ENCODE measurements at places on chromosomes 1 and 21.

- DNase-seq, result no peak
These were observed 119.2 kb downstream of the PTPN14 start for GRCh38 chr1:214432245-214432644.

- DNase-seq, result no peak
These were observed 25.5 kb downstream of the ROR1 start for GRCh38 chr1:63799307-63799706.

GRCh38 chr1:168567007-168567406 is 9.4 kb upstream of the XCL1 start:
- DNase-seq, result no peak

DNA sequence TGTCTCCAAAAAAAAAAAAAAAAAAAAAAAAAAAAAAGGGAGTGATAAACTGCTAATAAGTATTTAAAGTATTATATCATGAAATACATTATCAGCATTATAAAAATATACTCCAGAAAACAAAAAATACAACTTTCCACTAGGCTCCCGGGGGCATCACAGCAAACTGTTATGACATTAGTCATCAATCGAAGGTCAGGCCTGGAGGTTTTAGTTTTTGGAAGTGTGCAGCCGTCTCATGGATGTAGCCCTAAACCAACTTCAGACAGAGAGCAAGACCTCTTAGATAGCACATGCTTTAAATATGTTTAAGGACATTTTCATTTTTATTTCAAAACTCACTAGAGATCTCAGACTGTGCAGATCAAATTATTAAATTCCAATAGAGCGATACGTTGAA is 106.3 kb downstream of the RERE start:
- DNase-seq, result no peak

DNA sequence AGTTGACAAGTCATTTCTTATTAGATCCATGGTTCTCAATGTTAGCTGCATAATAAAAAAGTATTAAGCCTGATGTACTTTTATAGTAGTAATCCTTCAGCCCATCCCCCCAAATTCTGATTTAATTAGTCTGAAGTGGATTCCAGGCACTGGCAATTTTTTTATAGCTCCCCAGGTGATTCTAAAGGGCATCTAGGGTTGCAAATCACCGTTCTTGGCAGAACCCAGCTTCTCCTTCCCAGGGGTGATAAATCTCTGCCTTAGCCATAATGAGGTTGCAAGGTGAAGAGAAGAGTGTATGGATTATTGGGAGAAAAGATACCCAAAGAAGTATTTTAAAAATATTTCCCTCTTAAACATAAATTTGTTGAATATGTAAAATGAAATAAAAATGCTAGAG is 43.0 kb upstream of the RXRG start:
- no peak for DNase-seq

GRCh38 chr1:1264868-1265272 is 8.8 kb downstream of the UBE2J2 start:
- no peak for DNase-seq

All from stimulated activated CD8-positive, alpha-beta memory T cell treated with anti-CD3 and anti-CD28 coated beads, Interleukin-2, amount 100 ng/mL, for 1 hour (primary cell).